Articular chondrocyte of knee joint (primary cell): ENCODE measurements at places on chromosomes 3 and 15. TPM values are rescaled to one million over a fixed set of nuclear protein-coding genes. Genes with fewer than 3 reads are reported as not detected.

The TOPAZ1 gene
- not detected in 2 replicates for total RNA-seq

The HAPLN3 gene
- 37.4 and 39.1 TPM in 2 replicates for total RNA-seq

The PRSS50 gene
- total RNA-seq = under 0.01 TPM in 1 of 2 replicates, not detected in the other

The FAM3D gene
- total RNA-seq = not detected in 2 replicates

The SERPINI1 gene
- 10.3 and 11.1 TPM in 2 replicates for total RNA-seq

The PEX5L gene
- 0.13 and 1.2 TPM in 2 replicates for total RNA-seq

The AGBL1 gene
- under 0.01 TPM in 1 of 2 replicates, not detected in the other for total RNA-seq
